ENCODE measurements at places on chromosomes 12 and 14.
A peak's percentile ranks its signal among the peaks of the same experiment; 100 is the strongest.

GRCh38 chr14:37493606-37494005 lies 101.4 kb downstream of the FOXA1 start:
- DNase-seq = no peak

DNA sequence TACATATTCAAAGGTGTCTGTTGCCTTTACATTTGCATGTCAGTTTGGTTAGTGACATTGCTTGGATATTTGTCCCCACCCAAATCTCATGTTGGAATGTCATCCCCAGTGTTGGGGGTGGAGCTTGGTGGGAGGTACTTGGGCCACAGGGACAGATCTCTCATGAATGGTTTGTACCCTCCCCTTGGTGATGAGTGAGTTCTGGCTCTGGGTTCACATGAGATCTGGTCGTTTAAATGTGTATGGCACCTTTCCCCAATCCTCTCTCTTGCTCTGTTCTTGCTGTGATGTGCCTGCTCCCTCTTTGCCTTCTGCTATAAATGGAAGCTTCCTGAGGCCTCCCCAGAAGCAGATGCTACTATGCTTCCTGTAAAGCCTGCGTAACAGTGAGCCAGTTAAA lies 207.9 kb upstream of the DIO3 start:
- no peak for DNase-seq

DNA sequence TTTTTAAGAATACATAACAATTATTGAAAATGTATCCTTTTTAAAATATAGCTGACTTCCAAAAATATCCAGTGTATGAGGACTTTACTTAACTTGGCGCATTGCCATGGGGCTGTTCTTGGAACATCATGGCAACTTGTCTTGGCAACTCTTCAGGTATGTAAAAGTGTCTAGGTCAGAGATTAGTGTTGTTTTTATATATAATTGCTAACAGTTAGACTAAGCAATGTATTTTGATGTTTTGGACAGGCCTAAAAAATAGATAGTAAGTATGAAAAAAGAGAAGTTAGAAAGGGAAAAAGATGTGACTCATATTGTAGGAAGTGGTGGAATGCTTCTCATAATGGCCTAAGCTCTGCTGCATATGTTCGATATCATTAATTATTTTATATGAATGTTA lies 70.9 kb downstream of the MON2 start:
- DNase-seq = peak; percentile 86

DNA sequence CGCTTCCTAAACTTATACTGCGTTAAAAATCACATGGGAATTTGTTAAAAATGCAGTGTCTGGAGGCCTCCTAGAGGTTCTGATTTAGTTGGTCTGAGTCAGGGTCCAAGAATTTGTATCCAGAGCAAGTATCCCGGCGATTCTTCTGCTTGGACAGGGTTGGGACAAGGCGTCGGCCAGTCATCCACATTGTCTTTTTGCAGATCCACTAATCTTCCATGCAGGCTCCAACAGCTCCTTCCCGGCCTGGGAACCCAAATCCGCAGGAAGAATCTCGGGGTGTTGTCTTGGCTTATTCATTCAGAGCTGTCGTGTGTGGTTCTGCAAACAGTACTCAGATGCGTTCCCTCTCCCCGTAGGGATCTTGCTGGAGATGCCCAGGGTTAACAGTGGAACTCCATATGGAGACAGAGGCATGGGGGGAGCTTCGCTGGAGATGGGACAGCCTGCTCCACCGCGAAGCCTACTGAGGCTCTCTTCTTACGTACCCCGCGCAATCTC lies 25.3 kb downstream of the GPRC5D start:
- DNase-seq = no peak

DNA sequence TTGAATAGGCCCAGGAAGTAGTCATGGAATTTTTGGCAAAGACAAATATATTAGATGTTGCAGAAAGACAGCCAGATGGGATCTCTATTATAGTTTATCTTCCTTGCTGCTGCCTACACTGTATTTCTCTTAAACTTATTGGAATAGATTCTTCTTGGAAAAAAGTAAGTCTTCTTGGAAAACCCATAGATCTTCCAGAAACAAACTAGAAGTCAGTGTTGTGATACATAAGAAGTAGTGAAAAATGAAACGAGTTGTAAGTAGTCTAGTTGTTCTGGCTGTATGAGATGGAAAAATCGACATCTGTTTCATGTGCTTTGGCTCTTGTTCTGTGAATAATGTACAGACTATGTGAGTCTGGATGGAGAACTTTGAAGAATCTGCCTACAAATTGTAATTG lies 29.0 kb downstream of the GLIPR1L2 start:
- no peak for DNase-seq

GRCh38 chr14:22225516-22226140 lies 363.4 kb downstream of the DAD1 start:
- DNase-seq = no peak

- DNase-seq = no peak
These were observed 79.1 kb upstream of the ST8SIA1 start for GRCh38 chr12:22413592-22413991.

- DNase-seq = peak; percentile 31
These were observed 134.6 kb downstream of the SLC25A21 start for GRCh38 chr14:37037636-37038387.

- no peak for DNase-seq
These were observed 40.0 kb downstream of the ISCA2 start for GRCh38 chr14:74533576-74533975.

- peak; percentile 99 for DNase-seq
These were observed 6.3 kb upstream of the TPCN1 start for GRCh38 chr12:113214895-113215400.

DNA sequence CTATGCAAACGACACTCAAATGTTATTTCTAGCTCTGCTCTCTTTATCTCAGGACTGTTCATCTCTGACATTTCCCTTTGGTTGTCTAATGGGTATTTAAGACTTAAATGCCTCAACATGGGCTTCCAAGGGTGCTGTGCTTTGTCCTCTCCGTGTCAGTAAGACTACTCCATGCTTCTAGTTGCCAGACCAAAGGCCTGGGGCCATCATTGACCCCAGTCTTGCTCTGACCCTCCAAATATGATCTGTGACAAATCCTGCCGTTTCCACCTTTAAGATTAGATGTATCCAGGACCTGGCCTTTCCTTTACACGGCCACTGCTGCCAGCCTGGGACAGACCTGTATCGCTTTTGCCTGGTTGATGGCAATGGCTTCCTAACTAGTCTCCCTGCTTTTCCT lies 126.3 kb upstream of the DYRK2 start:
- DNase-seq = no peak

DNA sequence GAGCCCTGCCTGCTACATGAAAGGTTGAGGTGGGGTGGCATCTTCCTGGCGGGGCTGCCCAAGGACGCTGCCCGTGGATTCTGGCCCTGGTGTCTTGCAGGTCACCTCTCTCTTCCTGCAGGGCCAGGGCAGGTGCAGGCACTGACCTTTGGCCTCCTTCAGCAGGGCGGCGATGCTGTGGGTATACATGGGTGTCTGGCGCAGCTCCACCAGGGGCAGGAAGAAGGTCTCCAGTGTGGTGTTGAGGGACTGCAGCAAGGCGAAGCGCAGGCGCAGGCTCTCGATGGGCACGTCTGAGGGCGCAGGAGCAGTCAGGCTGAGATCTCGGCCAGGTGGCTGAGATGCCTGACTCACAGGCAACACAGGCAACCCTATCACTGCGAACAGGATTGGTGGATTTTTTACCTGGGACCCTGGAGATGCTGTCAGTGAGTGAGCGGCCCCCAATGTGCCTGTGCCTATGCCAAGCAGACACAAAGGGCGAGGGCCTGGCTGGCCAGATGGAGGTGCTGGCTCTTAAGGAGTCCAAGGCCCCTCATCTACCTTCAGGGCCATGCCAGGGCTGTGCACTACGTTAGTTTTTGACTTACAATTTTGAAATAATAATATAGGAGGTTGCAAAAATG lies 45.7 kb downstream of the TRAFD1 start:
- DNase-seq = no peak

DNA sequence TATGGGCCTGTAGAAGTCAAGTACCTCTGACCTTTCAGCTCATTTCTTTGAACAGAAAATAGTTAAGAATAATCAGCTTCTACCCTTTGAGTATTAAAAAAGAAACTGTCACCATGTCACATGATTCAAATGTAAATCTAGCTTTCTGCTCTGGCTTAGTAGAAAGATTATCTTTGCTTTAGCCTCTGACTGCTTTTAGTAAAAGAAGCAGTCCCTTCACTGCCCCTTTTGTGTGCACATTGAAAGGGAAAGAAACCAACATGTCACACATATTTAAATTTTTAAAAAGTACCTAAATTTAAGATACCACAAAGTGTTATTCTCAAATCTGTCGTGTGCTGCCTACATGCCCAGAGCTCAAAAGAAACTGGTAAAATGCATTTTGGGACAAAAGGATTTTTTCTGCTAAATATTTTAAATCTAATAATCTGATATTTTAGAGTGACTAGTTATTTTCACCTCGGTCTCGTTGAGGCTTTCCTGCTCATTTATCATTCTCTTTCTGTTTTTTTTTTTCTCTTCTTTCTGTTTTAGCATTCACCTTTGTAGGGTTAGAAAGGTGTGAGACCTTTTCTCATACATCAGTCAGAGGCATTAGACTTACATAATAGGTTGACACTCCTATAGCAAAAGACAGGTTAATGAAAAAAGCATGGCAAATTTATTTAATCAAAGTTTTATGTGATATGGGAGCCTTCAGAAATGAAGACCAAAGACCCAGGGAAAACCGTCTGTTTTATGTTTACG lies 41.3 kb downstream of the SLC16A7 start:
- DNase-seq = no peak

GRCh38 chr12:3220382-3221321 lies 143.5 kb downstream of the TSPAN9 start:
- no peak for DNase-seq

DNA sequence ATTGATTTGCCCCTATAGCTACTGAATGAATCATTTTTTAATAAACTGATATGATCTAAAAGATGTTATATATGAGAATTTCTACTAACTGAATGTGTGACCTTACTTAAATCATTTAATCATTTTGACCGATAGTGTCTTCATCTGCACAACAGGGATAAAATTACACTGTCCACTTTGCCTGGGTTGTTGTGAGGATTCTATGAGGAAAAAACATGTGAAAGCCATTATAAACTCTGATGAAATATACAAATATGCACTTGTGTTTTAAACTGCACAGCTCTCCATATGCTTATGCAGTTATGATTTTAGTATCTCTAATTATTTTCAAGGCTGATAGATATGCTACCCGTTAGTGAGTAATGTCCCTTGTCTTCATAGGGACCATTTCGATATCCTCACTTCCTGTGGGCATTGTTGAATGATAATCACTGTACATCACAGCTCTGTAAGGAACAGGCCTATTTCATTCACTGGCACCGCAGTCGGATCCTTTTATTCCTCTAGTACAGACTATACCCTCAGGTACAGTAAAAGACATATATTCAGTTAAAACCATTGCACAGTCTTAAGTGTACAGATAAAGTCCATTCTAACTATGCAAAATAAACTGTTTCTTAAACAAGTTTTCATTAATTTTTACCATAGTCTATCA lies 88.7 kb upstream of the RAP1B start:
- DNase-seq = peak; percentile 78

GRCh38 chr14:105039458-105040205 lies 18.7 kb upstream of the CDCA4 start:
- DNase-seq = no peak

DNA sequence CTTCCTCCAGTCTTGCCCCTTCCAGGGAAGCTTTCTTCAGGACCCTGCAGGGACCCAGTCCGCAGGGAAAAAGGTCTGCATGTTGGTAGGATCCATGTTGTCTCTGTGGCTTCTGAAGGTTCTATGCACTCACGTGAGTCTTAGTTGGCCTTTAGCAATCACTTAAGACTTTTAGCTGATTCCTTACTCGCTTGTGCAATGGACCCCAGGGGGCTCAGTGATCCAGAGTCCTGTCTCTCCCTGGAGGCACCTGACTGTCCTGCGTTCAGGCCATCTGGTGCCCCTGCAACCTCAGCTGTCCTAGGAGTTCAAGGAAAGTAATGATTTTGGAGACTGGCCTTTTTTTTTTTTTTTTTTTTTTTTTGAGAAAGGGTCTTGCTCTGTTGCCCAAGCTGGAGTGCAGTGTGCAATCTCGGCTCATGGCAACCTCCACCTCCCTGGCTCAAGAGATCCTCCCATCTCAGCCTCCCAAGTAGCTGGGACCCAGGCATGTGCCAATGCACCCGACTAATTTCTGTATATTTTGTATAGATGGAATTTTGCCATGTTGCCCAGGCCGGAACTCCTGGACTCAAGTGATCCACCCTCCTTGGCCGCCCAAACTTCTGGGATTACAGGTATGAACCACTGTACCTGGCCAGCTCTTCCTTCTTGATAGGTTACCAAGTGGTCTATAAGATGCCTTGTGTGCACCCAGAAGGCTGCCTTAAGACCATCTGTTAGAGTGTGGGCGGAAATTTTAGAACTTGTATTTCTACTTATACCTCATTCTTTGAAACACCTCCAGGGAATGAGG lies 4.6 kb downstream of the IFI27L2 start:
- no peak for DNase-seq

GRCh38 chr14:64508215-64508776 lies 3.7 kb downstream of the ZBTB1 start:
- no peak for DNase-seq

GRCh38 chr12:98154850-98155249 lies 360.5 kb upstream of the TMPO start:
- no peak for DNase-seq

GRCh38 chr12:6613015-6613775 lies 6.0 kb upstream of the CHD4 start:
- peak; percentile 63 for DNase-seq

- no peak for DNase-seq
These were observed 10.4 kb downstream of the NCOR2 start for GRCh38 chr12:124556896-124557501.

GRCh38 chr14:75513911-75514672 lies 8.2 kb upstream of the BATF start:
- DNase-seq = no peak

GRCh38 chr14:34262127-34262910 lies 199.7 kb downstream of the SPTSSA start:
- no peak for DNase-seq

DNA sequence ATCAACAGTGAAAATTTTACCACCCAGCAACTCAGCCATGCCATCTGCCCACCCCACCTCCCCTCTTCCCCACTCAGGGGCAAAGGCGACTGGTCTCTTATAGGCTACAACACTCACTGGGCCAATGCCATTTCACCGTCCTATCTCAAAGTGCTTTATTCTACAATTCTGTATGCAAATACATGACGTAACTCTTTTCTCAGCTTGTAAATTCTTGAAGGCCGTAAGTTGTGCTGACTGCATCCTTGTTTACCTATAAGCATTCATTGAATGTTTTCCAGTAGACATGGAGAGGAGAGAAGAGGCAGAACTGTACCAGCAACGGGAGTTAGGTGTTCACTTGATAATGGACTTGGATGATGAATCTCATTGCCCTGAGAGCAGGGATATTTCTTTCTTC lies 15.6 kb downstream of the BCL2L14 start:
- DNase-seq = no peak

- no peak for DNase-seq
These were observed 15.0 kb upstream of the FBXO33 start for GRCh38 chr14:39447175-39447661.

- DNase-seq = no peak
These were observed 24.6 kb downstream of the FAM222A start for GRCh38 chr12:109738209-109738608.

Data from fibroblast of gingiva (primary cell).